Cerebellar cortex (tissue), 1 donor: ENCODE measurements at places on chromosomes 13 and 19.
A peak's percentile ranks its signal among the peaks of the same experiment; 100 is the strongest.

DNA sequence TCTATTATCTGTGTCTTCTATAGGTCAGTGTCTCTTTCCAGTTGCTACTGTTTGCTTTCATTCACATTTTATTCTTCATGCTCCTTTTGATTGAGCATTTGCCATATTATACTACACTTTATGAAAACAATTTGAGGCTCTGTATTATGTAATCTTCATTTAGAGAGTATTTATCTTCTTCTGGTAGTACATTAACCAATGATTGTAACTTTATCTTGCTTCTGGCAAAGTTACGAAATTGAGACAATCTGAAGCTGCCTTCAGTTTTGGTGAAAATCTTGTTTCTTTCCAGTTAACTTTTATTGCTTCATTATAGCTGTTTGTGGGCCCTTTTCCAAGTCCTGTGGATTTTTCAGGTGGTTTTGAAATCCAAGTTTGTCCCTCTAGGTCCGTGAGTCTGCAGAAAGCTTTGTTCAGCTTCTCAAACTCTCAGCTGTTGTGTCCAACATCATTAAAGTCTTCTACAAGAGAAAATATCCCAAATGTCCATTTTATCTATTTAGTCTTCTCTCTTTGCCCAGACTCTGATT lies 1255.4 kb upstream of the SPRY2 start:
- no peak for DNase-seq

GRCh38 chr13:97569841-97570240 lies 135.9 kb downstream of the RAP2A start:
- no peak for DNase-seq

DNA sequence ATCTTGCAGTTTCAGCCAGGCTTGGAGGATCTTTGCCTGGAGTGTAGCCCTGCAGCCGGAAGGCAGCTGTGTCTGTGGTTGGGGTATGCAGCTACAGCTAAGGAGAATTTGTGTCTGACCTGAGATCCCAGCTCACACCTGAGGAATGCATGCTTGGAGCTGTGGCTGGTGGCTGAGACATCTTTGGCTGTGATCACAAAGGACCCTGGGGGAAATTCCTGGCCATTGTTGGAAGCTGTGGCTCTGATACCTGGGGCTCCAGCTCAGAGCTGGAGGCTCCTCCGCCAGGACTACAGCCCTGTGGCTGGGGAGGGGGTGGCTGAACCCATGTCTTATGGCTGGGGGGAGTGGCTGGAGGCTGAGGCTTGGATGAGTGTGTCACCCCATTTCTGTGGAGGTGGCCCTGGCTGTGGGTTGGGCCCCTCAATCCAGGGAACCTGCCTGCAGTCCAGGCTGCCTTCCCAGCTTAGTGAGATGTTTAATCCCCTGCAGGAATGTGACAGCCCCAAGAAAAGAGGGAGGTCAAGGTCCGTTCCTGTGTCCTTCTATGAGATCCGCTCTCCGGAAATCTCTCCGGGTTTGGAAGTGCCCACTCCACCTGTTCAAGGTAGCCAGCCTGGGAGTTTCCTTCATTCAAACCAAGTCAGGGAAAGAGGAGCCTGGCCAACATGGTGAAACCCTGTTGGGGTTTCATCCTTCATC lies 27.6 kb downstream of the ARHGEF18 start:
- no peak for DNase-seq

DNA sequence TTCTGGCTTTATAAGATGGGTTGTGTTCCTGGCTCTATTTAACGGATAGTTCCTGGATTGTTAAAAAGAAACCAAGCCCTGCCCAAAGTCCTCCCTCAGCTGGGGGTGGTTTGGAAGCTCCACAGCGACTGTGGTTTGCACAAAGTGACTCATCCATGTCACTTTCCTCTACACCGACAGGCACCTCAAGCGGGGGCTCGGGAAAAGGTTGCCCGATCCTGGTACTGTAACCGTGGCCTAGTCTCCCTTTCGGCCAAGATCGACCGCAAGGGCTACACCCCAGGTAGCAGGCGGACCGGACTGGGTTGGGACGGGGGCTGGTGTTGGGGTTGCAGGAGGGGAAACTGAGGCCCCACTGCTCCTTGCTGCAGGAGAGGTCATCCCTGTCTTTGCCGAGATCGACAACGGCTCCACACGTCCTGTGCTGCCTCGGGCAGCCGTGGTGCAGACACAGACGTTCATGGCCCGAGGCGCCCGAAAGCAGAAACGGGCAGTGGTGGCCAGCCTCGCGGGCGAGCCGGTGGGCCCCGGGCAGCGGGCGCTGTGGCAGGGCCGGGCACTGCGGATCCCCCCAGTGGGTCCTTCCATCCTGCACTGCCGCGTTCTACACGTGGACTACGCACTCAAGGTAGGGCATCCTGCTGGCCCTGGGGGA lies 1.6 kb downstream of the ARRDC2 start:
- no peak for DNase-seq

- no peak for DNase-seq
These were observed 1075.2 kb downstream of the UQCRFS1 start for GRCh38 chr19:28137772-28138171.

GRCh38 chr13:43058831-43059230 lies 35.4 kb downstream of the DNAJC15 start:
- no peak for DNase-seq

- no peak for DNase-seq
These were observed 552.5 kb downstream of the TBC1D4 start for GRCh38 chr13:74929436-74929835.

DNA sequence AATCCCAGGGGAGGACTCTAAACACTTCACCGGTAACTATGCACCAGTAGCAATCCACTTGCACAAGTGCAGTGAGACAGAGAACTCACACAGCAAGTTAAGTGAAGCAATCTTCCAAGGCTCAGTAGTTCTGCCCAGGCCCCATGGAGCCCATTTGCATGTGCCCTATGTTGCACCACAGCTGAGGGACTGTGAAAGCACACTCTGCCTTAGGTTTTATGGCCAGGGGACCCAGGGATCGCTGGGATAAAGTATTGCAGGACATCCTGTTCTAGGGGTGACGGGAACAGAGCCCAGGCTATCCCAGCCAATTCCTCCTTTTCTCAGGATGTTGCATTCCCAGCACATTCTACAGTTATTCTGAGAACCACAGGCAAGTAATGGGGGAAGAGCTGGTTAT lies 6.0 kb upstream of the AMER2 start:
- peak; percentile 79 for DNase-seq

DNA sequence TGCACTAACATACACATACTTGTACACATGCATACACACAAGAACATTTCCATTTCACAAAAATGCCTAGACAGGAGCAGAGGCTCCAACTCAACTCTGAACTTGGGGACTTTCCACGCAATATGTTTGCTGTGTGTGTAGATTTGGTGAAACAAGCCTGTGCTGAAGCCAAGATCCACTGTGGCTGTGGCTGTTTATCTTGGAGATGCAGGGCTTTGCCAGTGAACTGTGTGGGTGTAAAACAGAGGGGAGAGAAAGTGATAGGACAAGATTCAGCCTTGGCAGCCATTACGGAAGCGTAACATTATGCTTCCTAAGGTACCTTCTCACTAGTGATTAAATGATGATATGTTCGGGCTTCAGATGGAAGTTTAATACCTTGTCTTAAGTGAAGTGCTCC lies 73.2 kb upstream of the MBNL2 start:
- DNase-seq, result no peak

GRCh38 chr19:48896191-48896720 lies 2.3 kb downstream of the TULP2 start:
- peak; percentile 62 for DNase-seq

- DNase-seq, result no peak
These were observed 1.9 kb upstream of the MEF2B start for GRCh38 chr19:19171821-19172532.

DNA sequence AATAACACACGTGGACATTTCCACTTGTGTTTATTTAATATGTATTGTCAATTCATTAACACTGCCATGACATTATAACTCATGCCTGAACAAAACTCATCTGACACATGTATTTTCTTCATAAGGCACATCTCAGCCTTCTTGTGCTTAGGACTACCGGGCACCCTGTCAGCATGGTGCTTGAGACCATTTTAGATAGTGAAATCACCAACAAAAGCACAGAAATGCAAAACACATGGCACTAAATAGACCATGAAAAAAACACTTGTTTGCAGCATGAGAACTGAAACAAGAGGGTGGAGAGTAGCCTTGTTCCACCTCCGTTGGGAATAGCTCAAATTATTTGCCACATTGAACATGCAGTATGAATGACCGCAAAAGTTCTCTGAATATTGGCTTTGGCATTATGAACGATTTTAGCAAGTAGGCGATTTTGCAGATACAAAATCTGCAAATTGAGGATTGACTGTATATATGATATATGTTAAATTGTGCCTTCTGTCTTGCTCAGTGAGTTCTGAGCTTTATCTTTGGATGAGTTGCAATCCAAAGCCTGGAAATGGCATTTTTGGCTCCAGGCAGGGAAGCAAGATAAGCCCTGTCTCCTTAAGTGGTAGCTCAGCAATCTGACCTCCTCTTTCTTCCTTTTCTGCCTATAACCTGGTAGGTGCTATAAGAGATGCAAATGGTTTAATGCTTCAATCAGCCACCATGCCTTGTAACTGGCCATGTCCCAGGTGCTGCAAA lies 328.2 kb downstream of the HS6ST3 start:
- no peak for DNase-seq

- DNase-seq, result no peak
These were observed 212.2 kb upstream of the HTR2A start for GRCh38 chr13:47109028-47109427.

DNA sequence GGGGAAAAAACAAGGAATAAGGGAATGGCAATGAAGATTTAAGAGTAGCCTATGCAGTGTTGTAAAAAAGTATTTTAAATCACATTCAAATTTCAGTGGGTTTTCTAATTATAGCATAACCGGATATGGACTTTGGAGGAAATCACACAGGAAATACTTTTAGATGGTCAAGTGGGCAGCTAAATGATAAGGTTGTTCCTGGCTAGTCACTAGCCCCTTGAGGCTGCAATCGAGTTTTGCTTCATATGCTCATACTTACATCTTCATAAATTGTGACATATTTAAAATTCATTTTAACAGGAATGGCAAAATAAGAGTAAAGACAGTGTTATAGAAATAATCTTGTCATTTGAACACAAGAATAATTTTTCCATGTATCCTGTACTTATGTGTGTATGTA lies 88.9 kb downstream of the WDFY2 start:
- DNase-seq, result no peak

DNA sequence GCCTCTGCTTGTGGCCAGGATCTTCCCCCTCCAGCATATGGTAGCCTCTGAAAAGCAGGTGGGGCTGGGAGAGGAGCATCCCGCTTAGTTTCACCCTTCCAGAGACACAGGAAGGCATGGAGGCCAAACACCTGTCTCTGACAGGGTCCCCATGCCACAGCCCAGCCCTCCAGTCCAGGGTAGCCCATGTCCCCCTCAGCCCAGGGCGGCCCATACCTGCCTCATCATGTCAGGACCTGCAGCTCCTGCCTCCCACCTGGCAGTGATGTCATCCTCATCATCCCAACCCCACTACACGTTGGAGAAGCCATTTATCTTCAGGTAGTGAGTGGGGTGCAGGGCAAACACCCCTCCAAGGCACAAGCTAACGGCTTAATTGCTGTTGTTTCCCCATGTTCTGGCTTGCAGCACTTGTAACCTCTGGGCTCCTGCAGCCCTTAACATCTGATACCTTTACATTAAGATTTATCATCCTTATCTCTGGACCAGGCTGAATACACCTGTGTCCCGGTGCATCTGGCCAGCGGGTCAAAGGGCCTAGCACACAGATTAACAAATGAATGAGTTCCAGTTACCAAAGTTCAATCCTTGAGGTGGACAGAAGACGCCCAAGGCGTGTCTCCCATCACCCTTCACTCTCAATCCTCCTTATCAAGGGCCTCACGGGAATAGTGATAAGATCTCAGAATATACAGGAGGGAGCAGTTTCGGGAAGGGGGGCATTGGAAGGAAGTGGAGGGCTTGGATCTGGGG lies 22.2 kb downstream of the ZNF175 start:
- DNase-seq, result no peak

GRCh38 chr13:75492389-75492788 lies 10.4 kb upstream of the TBC1D4 start:
- no peak for DNase-seq

GRCh38 chr13:63408331-63409189 lies 1992.9 kb upstream of the PCDH20 start:
- peak; percentile 27 for DNase-seq
